ENCODE measurements at places on chromosomes 6 and 20. TPM values are rescaled to one million over a fixed set of nuclear protein-coding genes. Genes with fewer than 3 reads are reported as not detected.
A peak's percentile ranks its signal among the peaks of the same experiment; 100 is the strongest.

DNA sequence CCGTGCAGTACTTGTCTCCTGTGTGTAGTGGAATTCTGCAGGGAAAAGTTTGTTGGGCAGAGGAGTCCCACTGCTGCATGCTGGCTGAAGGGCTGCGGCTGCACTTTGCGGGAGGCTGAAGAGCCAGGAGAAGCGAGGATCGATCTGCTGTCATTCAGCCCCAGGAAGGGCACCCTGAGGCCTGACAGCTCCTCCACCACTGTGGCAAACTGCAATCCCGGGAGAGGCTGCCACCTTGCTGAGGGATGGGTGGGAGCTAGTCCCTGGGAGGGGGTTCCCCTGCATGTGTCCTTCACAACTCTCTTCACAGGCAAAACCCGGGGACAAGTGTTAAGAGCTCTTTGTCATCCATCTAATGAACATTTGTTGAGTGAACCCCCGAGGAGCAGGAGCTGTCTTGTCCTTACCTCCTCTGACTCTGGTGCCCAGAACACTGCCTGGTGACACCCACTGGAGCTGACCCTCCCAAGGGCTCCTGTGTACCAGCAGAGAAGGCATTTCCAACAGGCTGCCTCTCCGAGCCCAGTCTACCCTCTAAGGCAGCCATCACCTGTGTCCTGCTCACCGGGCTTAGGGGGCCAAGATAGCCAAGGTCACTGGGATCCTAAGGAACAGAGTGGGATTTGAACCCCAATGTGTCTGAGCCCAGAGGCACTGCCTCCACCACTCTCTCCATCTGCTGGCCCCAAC, 17.7 kb downstream of the PCK1 start:
- no peak overlapping the region for H3K4me3 ChIP-seq
- no peaks in the 10 kb centered on the region for H3K36me3 ChIP-seq
- H3K27ac ChIP-seq, result no peak overlapping the region
- H3K4me1 ChIP-seq, result peaks cover 19% of the 10 kb centered on the region
- peaks cover 46% of the 10 kb centered on the region for H3K27me3 ChIP-seq

DNA sequence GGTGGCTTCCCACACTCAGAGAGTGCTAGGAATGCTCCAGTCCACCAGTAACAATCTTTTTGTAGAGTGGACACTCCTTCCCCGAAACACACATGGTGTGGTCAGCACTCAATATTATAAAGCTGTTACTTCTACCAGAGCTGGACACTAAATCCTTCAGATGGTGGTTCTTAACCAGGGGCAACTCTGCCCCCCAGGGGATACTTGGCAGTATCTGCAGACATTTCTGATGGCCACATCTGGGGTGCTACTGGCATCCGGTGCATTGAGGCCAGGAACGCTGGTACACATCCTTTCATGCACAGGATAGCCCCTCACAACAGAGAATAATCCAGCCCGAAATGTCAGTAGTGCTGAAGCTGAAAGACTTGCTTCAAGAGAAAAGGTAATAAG, 124.4 kb downstream of the NFATC2 start:
- H3K36me3 ChIP-seq, result no peaks in the 10 kb centered on the region
- peaks cover 4% of the 10 kb centered on the region for H3K4me1 ChIP-seq
- H3K27me3 ChIP-seq, result no peaks in the 10 kb centered on the region
- no peak overlapping the region for H3K4me3 ChIP-seq
- H3K27ac ChIP-seq, result no peak overlapping the region

DNA sequence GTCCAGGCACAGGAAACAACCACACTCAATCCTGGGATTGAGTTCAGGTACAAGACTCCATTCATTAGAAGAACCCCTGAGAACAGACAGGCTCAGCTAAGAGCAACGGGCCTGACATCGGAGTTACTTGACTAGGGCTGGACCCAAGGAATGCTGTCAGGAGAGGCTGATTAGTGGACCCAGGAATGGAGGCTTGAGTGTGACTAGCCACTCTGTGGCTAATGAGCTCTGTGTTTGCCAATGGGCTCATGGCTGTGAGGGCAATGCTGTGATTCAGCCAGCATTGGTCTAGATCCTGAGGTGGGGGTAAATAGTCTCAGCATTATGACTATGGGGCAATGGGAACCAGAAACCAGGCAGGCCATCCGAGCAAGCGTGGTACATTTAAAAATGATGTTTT, 71.8 kb downstream of the RIOK1 start:
- H3K4me3 ChIP-seq, result no peak overlapping the region
- no peaks in the 10 kb centered on the region for H3K27me3 ChIP-seq
- H3K36me3 ChIP-seq, result no peaks in the 10 kb centered on the region
- H3K27ac ChIP-seq, result no peak overlapping the region
- no peaks in the 10 kb centered on the region for H3K4me1 ChIP-seq
- DNase-seq, result no peak

GRCh38 chr6:88209301-88209700, 43.2 kb upstream of the CNR1 start:
- H3K36me3 ChIP-seq, result no peaks in the 10 kb centered on the region
- DNase-seq, result no peak
- H3K27ac ChIP-seq, result no peak overlapping the region
- no peaks in the 10 kb centered on the region for H3K4me1 ChIP-seq

DNA sequence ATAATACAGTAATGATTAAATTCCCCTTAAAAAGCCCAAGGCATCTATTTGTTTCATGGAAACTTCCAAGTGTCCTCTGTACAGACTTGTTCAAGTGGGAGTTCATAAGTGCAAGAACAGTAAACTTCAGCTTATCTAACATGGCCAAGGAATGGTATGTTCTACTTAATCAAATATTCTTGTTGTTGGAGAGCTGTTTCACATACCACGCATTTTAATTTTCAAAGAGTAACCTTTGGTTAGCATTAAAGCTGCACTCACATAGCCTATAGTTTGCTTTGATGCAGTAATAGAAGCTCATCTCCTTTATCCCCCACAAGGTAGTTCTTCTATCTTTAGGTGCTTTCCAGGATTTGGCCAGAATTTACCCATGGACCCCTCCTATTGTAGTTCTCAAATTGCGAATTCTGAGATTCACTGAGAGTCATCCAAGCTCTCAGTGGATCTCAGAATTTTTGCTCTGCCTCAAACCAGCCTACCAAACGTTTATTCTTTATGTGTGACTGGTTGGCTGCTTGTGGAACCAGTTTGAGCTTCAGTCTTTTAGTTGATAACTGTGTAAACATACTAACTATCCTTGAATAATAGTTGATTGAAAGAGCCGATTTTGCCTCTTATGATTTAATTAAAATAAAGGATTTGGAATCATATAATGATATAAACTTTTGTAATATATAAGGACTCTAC, 668.0 kb upstream of the FLRT3 start:
- no peaks in the 10 kb centered on the region for H3K27me3 ChIP-seq
- H3K27ac ChIP-seq, result peak overlapping the region; percentile 72
- no peak overlapping the region for H3K4me3 ChIP-seq
- no peaks in the 10 kb centered on the region for H3K36me3 ChIP-seq
- no peaks in the 10 kb centered on the region for H3K4me1 ChIP-seq

- no peak overlapping the region for H3K27ac ChIP-seq
- no peak overlapping the region for H3K4me3 ChIP-seq
- peaks cover 41% of the 10 kb centered on the region for H3K36me3 ChIP-seq
- H3K4me1 ChIP-seq, result peaks cover 35% of the 10 kb centered on the region
- no peak for DNase-seq
Observed at GRCh38 chr20:19968466-19969073, 48.6 kb upstream of the NAA20 start.

- H3K27me3 ChIP-seq, result no peaks in the 10 kb centered on the region
- H3K4me3 ChIP-seq, result no peak overlapping the region
- peak; percentile 50 for DNase-seq
- H3K4me1 ChIP-seq, result no peaks in the 10 kb centered on the region
- no peaks in the 10 kb centered on the region for H3K36me3 ChIP-seq
- H3K27ac ChIP-seq, result no peak overlapping the region
Observed at GRCh38 chr6:34496103-34496685, 30.3 kb downstream of the PACSIN1 start.

- H3K4me1 ChIP-seq, result no peaks in the 10 kb centered on the region
- no peaks in the 10 kb centered on the region for H3K27me3 ChIP-seq
- H3K27ac ChIP-seq, result no peak overlapping the region
- H3K36me3 ChIP-seq, result no peaks in the 10 kb centered on the region
- no peak overlapping the region for H3K4me3 ChIP-seq
Observed at GRCh38 chr20:37081717-37082289, 14.0 kb downstream of the RBL1 start.

GRCh38 chr6:87494761-87495422, 22.1 kb downstream of the SLC35A1 start:
- DNase-seq, result no peak
- peaks cover 4% of the 10 kb centered on the region for H3K4me1 ChIP-seq
- no peak overlapping the region for H3K27ac ChIP-seq
- no peaks in the 10 kb centered on the region for H3K27me3 ChIP-seq

DNA sequence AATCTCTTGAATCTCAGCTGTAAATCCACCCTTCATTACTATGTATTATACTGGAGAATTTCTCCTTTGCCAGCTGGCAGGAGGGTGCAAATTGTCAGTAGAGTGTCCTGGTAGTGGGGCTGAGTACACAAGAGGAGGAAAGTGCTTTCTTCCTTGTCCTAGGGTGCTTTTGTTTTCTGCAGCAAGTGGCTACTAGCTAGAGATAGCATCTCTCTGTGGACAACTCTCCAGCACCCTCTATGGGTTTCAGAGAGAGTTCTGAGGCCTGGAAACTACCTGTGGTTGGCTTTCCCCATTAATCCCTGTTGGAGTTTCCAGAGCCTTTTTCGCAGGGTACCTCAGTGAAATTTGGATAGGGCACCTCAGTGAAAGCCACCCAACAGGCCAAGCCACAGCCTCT, 422.5 kb upstream of the RGS17 start:
- no peaks in the 10 kb centered on the region for H3K27me3 ChIP-seq
- H3K27ac ChIP-seq, result no peak overlapping the region
- H3K4me3 ChIP-seq, result no peak overlapping the region
- no peak for DNase-seq
- H3K36me3 ChIP-seq, result no peaks in the 10 kb centered on the region

DNA sequence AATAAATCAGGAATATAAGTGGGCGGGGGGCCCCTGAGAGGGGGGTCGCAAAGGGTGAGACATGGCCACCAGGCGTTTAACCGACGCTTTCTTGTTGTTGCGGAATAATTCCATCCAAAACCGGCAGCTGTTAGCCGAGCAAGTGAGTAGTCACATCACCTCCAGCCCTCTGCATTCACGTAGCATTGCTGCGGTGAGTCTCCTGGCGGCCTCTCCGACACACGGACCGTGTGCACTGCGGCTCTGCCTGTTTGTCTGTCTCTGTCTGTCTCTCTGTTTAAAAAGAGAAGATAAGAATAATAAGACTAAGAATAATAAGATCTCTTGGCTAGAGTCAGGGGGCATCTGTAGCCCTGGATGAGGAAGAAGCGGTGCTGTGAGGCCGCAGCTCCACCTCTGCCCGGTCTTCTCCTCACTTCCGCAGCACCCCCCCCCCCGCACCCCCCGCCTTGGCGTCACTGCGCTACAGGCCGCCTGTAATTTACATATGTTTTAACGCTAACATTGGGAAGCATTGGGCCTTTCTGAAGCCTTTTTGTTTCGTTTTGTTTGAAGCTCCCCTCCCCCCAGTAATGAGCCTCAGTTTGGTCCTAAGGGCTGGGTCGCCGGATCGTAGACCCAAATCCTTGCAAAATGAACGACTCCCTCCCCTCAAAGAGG, 993 bp downstream of the STX16 start:
- no peaks in the 10 kb centered on the region for H3K27me3 ChIP-seq
- H3K27ac ChIP-seq, result peak overlapping the region; percentile 92
- H3K4me3 ChIP-seq, result peak overlapping the region; percentile 75
- peaks cover 5% of the 10 kb centered on the region for H3K36me3 ChIP-seq
- peaks cover 28% of the 10 kb centered on the region for H3K4me1 ChIP-seq
- DNase-seq, result peak; percentile 77

DNA sequence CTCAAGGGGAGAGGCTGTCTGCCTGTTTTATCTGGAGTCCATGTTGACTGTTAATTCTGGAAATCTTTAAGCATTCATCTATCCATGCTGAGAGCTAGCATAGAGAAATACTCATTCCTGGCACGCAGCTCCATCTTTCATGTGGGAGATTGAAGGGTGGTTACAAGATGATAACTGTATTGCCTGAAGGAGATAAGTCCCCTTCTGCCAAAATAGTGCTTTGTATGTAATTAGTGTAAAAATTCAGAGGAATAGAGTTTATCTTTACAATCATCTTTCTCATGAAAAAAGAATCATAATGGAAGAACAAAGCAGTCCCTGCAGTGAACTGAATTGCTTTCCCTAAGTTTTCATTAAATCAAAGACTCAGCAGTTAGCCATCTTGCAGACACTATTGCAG, 256.5 kb downstream of the SLC35F1 start:
- H3K27me3 ChIP-seq, result no peaks in the 10 kb centered on the region
- H3K4me1 ChIP-seq, result no peaks in the 10 kb centered on the region
- no peaks in the 10 kb centered on the region for H3K36me3 ChIP-seq
- H3K27ac ChIP-seq, result no peak overlapping the region
- no peak overlapping the region for H3K4me3 ChIP-seq

GRCh38 chr6:41732591-41733359, 2.6 kb downstream of the TFEB start:
- H3K27me3 ChIP-seq, result no peaks in the 10 kb centered on the region
- peak overlapping the region; percentile 87 for H3K4me3 ChIP-seq
- H3K27ac ChIP-seq, result peak overlapping the region; percentile 93
- H3K4me1 ChIP-seq, result peaks cover 48% of the 10 kb centered on the region
- no peak for DNase-seq

GRCh38 chr6:33317419-33317668, 200 bp downstream of the ZBTB22 start:
- peaks cover 28% of the 10 kb centered on the region for H3K36me3 ChIP-seq
- peaks cover 59% of the 10 kb centered on the region for H3K4me1 ChIP-seq
- peak overlapping the region; percentile 60 for H3K4me3 ChIP-seq
- H3K27me3 ChIP-seq, result no peaks in the 10 kb centered on the region

DNA sequence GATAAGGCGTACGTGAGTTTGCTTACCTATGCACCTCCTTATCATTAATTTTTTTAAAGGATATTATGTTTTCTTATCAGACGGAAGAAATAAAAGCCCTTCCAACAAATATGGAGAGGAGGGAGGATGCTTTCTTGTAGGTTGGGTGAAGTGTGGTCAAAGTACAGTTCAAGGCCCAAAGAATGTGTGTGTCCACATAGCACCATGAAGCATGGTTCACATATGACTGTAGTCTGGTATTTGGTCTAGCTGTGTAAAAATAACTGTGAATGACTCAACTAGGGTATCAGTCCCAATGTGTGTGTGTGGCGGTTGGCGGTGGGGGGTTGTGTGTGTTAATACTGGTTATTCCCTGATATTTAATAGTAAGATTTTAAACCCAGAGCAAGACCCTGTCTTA, 212.7 kb downstream of the TMEM242 start:
- no peak overlapping the region for H3K4me3 ChIP-seq
- peaks cover 9% of the 10 kb centered on the region for H3K36me3 ChIP-seq
- H3K4me1 ChIP-seq, result no peaks in the 10 kb centered on the region
- H3K27me3 ChIP-seq, result no peaks in the 10 kb centered on the region
- H3K27ac ChIP-seq, result no peak overlapping the region

- H3K27me3 ChIP-seq, result no peaks in the 10 kb centered on the region
- no peaks in the 10 kb centered on the region for H3K36me3 ChIP-seq
- no peak for DNase-seq
- no peak overlapping the region for H3K27ac ChIP-seq
Observed at GRCh38 chr6:47130086-47130485, 88.0 kb upstream of the ADGRF1 start.

Gene ZBP1
- 2.7 TPM for total RNA-seq

Gene DEFB127
- not detected for total RNA-seq

Gene WFDC5
- total RNA-seq, result 1.3 TPM

Gene CLVS2
- not detected for total RNA-seq

All from upper lobe of right lung (tissue), 1 donor.